Occipital lobe (tissue), 3 donors: ENCODE measurements at places on chromosomes 11 and 22.

DNA sequence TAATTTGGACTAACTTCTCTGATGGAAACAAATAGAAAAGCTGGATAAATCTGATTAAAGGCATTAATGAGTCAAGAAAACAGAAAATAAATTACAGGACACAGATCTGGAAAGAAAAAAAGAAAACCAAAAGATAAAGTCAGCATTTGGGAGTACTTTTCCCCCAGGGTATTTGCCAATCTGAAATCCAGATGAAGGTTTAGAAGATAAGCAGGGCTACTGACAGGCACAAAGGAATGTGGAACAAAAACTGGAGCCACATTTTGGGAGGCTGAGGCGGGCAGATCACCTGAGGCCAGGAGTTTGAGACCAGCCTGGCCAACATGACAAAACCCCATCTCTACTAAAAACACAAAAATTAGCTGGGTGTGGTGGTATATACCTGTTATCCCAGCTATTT lies 57.2 kb downstream of the SBF2 start:
- no peak for DNase-seq

- no peak for DNase-seq
These were observed 7.3 kb downstream of the APOBEC3B start for GRCh38 chr22:38989466-38989865.

DNA sequence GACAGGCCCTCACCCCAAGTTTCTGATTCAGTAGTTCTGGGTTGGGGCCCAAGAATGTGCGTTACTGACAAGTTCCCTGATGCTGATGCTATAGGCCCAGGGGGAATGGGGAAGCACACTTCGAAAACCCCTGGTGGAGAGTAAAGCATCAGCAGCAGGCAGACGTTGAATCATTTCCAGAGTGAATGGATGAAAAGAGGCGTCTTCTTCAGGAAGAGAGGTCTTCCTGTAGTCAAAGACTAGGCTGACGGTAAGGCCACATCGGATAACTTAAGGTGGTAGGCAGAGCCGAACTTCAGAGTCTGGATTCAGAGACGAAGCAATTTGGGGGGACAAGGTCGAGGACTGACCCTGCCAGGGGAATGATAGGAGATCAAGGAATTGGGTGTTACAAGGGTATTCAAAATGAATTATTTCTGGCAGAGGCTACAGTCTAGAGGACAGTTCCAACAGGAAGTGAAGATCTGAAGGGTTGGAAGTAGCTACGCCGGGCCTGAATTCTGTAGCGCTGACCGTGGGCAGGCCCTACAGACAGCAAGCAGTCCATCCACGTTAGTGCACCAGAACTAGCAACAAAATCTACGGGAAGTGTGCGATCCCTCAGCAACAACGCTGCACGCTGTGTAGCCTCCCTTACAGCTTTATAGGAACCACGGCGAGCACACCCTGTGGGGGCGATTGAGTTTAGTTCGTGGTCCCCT lies 862 bp upstream of the CENATAC start:
- DNase-seq: no peak

GRCh38 chr11:111265421-111265820 lies 19.9 kb downstream of the POU2AF2 start:
- DNase-seq: no peak

GRCh38 chr22:24855794-24856193 lies 49.8 kb downstream of the SGSM1 start:
- DNase-seq: no peak

DNA sequence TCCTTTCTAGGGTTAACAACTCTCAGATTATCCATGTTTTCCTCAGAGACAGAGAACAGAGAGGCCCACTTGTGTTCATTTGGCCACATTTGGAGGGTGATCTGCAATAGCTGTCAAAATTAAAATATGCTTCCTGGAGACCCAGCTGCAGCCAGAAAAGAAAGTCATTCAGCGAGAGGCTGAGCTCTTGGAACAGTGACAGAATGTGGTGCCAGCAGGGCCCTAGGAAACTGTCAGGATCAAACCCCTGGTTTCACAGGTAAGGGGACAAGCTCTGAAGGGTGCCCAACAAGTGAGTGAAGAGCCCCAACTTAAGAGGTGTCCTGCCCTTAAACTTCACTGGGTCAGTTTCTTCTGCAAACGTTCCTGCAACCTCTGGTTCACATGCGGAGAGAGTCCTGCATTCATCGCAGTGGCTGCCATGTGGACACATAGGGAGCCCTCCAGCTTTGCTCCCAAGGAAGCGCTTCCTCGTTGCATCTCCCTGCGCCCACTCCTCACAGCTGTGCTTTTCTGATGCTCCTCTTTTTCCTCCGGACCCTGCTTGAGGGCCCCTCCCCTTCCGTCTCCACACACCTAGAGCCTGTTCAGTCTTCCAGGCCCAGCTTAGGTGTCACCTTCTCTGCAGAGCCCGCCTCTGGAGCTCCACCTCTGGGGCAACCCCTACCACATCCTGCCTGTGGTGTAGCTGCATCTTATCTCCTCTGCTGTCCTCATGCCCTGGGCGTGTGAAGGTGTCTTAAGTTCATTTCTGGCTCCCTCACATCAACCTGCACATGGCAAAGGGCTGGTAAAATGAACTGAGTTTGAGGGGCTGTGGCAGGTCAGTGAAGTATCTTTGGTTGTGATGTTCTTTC lies 3.9 kb downstream of the UCP3 start:
- DNase-seq: no peak

DNA sequence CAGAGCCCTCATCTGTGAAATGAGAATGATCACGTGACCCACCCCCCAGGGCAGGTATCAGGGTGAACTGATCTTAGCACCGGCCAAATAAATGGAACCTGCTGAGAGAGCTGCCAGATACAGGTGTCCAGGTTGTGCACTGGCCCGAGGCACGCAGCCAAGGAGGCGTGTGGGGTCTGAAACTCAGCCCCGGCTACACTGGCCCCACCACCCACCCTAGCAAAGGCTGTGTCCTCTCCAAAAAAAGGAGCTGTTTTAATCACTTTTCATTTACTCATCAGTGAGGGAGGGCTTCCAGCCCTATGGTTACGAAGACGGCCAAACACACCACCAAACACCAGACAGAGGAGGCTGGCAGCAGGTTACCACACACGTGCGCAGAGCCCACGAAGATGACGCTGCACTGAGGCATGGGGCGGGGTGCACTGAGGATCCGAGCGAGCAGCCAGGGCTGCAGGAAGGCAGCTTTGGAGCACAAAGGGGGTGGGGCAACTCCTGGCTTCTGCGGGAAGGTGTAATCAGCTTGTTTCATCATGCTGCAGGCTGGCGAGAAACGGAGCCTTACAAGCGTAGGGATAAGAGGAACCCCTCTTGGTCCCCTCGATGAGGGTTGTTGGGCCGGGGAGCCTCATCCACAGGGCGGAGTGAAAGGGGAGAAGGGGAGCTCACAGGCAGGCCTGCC lies 19.5 kb upstream of the SLC22A12 start:
- DNase-seq: no peak

DNA sequence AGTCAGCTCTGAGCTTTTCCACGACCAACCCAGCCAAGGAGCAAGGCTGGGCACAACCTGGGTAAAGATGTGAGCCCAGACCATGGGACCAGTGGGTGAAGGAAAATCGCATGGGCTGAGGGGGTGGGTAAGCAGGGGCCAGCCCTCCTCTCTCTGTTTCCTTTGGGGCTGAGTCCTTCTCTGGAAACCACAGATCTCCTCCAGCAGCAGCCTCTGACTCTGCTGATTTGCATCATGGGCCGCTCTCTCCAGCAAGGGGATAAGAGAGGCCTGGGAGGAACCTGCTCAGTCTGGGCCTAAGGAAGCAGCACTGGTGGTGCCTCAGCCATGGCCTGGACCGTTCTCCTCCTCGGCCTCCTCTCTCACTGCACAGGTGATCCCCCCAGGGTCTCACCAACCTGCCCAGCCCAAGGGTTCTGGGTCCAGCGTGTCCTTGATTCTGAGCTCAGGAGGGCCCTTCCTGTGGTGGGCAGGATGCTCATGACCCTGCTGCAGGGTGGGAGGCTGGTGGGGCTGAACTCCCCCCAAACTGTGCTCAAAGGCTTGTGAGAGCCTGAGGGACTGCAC lies 67.8 kb downstream of the GGTLC2 start:
- no peak for DNase-seq

DNA sequence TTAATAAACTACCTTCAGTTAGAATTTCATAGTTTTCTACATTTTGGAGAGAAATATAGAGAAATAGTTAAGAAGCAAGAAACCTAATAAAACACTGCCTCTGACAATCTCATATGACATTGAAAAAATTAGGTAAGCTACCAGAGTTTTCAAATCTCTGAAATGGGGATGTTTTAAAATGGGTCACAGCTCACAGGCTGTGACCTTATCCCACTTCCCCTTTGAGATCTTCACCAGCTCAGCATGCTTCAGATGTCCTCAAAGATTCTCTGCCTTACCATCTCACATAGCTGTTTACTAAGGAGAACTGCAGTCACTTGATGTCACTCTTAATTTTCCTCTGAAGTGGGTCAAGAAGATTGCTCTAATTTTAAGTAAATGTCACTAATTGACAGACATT lies 717.8 kb downstream of the JRKL start:
- DNase-seq: no peak

DNA sequence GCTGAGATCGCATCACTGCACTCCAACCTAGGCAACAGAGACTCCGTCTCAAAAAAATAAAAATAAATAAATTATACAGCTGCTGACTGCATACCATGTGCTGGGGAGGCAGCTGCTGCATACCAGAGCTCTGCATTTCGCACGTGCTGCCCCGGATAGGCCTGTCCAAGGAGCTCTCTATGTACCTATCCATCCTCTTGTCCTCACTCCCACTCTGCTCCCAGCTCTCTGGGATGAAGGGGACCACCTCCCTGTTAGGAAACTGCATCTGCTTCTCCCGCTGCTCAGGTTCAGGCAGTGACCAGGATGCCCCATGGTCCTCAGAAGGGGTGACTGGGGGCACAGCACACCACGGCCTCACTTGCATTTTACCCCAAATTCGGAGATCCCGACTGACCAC lies 302.3 kb downstream of the BRD1 start:
- DNase-seq: no peak

GRCh38 chr22:28411125-28411524 lies 268.5 kb downstream of the TTC28 start:
- no peak for DNase-seq

DNA sequence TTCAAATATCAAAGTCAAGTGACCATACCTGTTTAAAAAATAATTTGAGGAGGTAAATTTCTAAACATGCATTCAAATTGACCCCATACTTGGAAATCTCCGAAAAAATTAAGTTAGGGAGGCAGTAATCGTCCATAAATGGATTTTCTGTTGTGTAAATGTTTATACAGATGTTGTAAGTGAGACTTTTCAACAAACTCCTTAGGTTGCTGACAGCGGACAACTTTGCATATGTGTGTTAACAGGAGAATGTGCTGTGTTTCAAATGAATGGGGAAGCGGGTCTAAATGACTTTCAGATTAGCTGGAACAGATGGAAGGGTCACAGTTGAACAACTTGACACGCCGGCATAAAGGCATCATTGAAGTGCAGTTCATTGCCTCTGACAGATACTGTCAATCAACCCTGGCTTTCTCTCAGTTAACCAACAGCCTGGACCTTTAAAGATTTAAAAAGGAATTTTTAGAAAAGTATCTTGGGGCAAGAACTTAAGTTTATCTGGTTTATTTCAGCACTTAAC lies 98.2 kb upstream of the DBX1 start:
- no peak for DNase-seq

GRCh38 chr11:45176996-45177395 lies 30.6 kb downstream of the PRDM11 start:
- no peak for DNase-seq

DNA sequence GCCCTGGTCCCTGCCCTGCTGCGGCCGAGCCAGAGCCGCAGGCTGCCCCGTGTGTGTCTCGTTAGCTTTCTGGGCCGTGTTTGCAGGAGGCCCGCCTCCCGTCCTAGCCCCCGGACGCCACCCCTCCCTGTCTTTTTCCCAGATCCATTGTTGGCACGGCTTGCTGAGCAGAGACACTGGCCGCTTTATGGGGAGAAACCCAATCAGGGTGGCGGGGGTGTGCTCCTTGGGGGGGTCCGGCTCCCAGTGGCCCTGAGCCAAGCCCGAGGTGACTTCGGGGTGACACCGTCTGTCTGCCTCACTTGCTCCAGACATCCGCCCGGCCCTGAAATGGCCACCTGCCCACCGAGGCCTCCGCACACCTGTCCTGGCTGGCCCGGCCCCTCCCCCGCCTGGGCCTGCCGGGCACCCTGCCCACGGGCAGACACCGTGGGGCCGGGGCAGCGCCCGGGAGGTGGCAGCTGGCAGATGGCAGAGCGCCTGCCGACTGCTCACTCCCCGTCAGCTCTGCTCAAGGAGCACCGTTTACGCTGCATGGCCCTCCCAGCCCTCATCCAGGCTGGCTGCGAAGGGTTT lies 43.1 kb upstream of the PPARA start:
- peak; percentile 62 for DNase-seq

- no peak for DNase-seq
These were observed 8.1 kb downstream of the OR6M1 start for GRCh38 chr11:123798079-123798478.

DNA sequence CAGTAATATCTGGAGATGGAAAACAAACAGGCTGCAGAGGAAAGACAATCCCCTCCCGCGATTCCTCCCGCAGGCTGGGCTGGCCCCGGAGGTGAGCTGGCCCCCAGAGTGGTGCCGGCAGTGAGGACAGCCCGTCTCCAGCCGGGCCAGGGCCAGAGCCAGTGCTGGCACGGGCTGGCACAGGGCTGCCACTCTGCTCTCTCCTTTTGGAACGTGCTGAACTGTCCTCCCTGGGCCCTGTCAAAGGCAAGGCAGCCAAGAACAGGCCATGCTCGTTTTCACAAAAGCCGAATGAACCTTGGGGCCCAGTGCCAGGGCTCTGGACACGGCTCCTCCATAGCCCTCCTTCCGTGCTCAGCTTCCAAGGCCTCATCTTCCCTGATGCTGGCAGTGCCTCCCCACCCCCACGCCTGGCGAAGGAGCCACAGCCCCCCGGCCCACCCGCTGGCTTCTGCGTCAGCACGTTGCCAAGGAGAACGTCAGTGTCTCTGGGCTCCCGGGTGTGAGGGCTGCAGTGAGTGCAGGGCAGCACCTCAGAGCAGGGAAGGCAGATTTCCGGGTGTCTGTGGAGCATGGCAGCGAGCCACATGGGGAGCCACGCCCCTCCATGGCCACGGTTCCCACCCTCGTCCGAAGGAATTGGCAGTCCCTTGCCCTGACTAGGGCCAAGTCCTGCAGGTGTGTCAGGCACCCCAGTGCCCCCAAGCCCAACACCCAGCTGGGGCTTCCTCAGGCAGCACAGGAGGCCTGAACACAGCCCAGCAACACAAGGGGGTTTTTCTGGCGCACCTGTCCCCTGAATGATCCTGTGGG lies 28.6 kb downstream of the GNAZ start:
- DNase-seq: peak; percentile 63

DNA sequence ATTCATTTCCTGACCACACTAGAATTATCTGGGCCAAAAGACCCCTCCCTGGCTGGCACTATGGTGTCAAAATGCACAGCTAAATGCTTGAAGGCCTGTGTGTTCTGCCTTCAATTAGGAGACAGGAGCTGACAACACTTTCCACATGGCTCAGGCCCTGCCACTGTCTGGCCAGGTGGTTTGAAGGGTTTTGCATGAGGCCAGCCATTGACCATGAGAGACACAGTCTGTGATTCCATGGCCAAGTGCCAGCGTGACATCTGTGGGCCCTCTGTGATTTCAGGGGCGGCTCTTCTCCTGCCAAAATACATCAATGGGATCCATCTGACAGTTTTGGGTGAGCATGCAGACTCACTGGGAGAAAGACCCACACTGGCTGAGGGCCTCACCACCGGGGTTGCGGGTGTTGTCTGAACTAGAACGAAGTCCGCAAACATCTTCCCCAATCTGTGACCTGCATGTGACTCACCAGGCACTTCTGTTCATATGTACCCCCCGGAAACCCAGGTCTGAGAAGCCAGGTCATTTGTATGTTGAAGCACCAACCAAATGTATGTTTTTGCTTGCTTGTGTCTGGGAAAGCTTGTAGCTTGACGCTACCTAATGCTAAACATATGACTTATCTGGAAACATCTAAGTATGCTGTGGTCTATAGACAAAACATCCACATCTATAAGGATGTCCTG lies 20.7 kb upstream of the NAV2 start:
- no peak for DNase-seq
